Kidney glomerular epithelial cell (primary cell): ENCODE measurements at places on chromosomes 4 and X.
A peak's percentile ranks its signal among the peaks of the same experiment; 100 is the strongest.

DNA sequence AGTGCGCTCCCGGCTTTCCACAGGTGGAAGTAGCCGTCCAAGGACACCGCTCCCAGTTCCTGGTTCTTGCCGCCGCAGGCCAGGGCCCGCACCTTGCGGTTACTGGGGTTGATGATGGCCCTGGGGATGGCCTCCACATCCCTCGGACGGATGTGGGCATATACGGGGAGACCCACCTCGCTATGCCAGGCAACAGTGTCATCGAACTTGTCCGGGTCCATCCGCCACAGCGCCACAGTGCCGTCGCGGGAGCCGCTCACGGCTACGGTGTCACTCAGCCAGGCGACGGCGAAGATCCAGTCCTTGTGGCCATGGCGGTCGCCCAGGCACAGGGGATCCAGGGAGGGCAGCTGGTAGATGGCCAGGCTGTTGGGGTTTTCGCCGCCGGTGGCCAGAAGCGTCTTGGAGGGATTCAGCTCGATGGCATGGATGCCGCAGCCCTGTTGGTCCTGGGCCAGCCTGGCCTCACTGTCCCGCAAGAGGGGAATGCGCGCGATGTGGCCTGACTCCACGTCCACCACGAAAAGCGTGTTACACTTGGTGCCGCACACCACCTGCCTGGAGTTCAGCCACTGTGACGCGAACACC, 795 bp downstream of the DCAF12L1 start:
- no peak for DNase-seq

GRCh38 chr4:108119199-108119800, 49.4 kb downstream of the LEF1 start:
- DNase-seq: no peak

DNA sequence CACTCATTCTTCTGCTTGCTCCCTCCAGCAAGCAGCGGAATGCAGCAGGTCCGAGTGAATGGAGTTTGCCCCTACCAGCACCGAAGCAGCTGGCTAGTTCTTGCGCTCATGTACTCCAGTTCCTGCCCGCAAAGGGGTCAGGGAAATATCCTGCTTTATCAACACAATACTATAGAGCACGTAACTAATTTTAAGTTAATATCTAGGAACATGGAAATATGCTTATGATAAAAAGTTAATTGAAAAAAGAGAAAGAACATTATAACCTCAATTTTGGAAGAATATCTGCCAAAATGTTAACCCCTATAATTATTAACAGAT, 195.6 kb downstream of the SNCA start:
- no peak for DNase-seq

GRCh38 chr4:169611157-169611556, 1.2 kb downstream of the NEK1 start:
- DNase-seq: no peak

DNA sequence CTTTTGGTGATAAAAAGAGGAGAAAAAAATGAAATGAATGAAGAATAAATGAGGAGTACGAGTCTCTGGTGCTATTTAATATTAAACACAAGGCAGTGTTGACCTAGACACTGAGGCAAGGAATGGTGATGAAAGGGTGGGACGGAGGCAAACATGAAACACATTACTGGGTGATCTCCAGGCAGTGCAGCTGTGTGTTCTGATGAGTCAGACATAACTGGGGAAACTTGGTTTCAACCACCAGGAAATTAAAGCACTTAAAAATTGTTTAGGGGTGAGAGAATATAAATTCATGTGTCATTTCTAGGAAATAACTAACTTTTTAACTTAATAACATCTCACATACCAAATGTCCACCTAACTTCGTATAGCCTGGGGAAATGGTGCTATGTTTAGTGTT, 19.7 kb upstream of the CXCL6 start:
- peak; percentile 62 for DNase-seq

DNA sequence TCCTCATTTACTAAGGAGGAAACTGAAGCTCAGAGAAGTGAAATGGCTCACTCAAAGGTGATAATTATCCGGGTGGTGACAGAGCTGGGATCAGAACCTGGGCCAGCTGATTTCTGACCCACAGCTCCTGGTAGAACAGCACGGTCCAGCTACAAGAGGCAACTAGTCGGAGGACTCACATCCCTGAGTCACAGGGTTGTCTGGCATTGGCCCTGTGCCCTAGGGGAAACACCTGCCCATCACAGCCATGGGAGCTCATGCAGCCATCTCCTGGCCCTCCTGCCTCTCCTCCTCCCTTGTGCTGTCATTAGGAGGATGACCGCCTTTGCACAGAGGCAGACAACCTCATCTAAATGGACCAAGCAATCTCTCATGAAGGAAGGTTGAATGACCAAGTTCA, 115.2 kb upstream of the TSPAN5 start:
- DNase-seq: no peak

DNA sequence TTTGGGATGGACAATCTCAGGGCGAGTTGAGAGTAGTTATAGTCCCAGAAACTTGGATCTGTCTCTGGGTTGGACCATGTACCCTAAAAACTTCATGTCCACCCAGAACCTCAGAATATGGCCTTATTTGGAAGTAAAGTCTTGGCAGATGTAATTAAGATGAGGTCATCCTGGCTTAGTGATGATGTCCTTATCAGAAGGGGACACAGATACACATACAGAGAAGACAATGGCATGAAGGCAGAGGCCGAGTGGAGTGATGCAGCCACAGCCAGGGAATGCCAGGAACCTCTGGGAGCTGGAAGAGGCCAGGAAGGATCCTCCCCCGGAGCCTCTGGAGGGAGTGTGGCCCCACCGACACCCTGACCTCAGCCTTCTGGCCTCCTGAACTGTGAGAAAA, 61.2 kb upstream of the STX18 start:
- DNase-seq: no peak

DNA sequence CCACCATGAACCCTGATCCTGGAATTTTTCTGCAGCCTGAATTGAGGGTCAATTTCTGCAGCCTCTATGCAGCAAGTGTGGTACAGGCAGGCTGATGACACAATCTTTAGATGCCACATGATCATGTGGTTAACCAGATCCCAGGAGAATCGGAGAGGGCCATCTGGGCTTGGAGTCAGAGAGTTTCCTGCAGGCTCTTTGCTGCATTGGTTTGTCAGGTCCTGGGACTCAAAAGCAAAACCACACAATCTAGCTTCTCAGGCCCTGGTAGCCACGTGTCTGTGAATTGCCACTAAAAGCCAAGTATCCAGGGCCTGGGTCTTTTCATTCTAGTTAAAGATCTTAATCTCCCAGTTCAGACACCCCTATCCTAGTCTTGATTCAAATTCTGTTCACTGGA, 464.5 kb downstream of the BCOR start:
- no peak for DNase-seq
